ENCODE measurements at places on chromosomes 4 and X. TPM values are rescaled to one million over a fixed set of nuclear protein-coding genes. Genes with fewer than 3 reads are reported as not detected.

- peak; percentile 1 for DNase-seq
- H3K27ac ChIP-seq, result peak overlapping the region; percentile 97
- peak overlapping the region; percentile 63 for H3K4me3 ChIP-seq
- H3K27me3 ChIP-seq, result no peaks in the 10 kb centered on the region
Observed at GRCh38 chrX:100829730-100830129, 9.5 kb downstream of the CSTF2 start.

- no peak overlapping the region for H3K27ac ChIP-seq
- no peak for DNase-seq
- H3K27me3 ChIP-seq, result no peaks in the 10 kb centered on the region
- no peaks in the 10 kb centered on the region for H3K4me1 ChIP-seq
Observed at GRCh38 chr4:105344141-105344540, 129.7 kb downstream of the PPA2 start.

F8A3 gene
- total RNA-seq, result 8.8 TPM

GRCh38 chrX:13666836-13667235 is 13.9 kb downstream of the TCEANC start:
- peaks cover 2% of the 10 kb centered on the region for H3K36me3 ChIP-seq
- H3K27me3 ChIP-seq, result no peaks in the 10 kb centered on the region
- H3K4me3 ChIP-seq, result no peak overlapping the region
- DNase-seq, result no peak
- H3K27ac ChIP-seq, result no peak overlapping the region

GRCh38 chr4:186032259-186032658 is 36.7 kb upstream of the TLR3 start:
- no peak for DNase-seq
- H3K4me1 ChIP-seq, result no peaks in the 10 kb centered on the region
- H3K27ac ChIP-seq, result no peak overlapping the region
- H3K27me3 ChIP-seq, result peaks cover 16% of the 10 kb centered on the region
- H3K36me3 ChIP-seq, result no peaks in the 10 kb centered on the region

DNA sequence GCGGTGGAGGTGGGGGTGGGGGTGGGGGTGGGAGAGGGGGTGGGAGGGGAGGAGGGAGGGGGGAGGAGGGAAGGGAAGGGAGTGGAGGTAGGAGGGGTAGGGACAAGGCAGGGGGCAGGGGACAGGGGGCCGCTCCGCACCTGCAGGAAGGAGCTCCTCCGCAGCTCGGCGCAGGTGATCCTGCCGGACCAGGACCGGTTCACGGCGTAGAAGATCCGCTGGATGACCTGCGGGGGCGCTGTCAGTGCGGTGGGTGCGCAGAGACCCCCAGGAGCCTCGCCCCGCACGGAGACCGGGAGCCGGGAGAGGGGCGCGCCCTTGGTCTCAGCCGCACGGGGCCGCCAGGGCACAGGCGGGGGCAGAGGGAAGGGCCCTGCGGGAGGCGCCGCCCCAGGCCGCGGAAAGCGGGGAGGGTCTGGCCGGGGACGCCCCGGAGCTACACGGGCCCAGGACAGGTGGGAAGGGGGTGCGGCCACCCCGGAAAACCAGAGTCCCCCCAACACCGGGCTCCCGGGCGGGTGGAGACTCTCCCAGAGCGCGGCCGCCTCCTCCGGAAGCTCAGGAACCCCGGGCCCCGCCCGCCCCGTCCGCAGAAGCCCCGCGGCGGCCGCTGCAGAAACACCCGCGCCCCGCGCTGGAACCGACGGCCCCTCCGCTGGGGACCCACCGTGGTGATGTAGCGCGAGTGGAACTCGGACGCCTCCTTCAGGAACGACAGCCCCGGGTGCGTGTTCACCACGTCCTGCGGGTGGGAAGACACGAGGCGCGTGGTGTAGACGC is 27.6 kb upstream of the GTPBP6 start:
- H3K36me3 ChIP-seq, result peaks cover 12% of the 10 kb centered on the region
- no peak overlapping the region for H3K27ac ChIP-seq
- no peaks in the 10 kb centered on the region for H3K27me3 ChIP-seq
- H3K4me1 ChIP-seq, result no peaks in the 10 kb centered on the region

DNA sequence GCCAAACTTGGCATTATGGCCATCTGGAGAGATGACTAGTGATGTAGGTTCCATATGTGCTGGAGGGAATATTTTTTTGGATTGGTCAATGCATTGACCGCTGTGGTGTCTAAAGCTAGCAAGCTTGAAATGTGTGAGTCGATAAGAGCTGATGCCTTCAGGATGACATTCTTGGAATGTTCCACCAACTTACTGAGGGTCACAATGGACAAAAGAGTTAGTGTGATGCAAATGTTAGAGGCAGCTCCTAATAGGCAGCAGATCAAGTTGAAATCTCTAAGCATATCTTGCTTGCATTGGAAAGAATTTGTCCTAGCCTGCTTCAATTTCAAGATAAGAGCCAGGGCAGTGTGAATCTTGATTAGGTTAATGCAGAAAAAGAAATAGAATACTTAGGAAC is 210.4 kb upstream of the AFF2 start:
- H3K36me3 ChIP-seq, result no peaks in the 10 kb centered on the region
- H3K27ac ChIP-seq, result no peak overlapping the region
- no peaks in the 10 kb centered on the region for H3K27me3 ChIP-seq
- DNase-seq, result no peak
- H3K4me3 ChIP-seq, result no peak overlapping the region
- peaks cover 8% of the 10 kb centered on the region for H3K4me1 ChIP-seq

- peak overlapping the region; percentile 66 for H3K4me3 ChIP-seq
- DNase-seq, result peak; percentile 15
- H3K27ac ChIP-seq, result peak overlapping the region; percentile 73
Observed at GRCh38 chrX:53287493-53288138, 6.2 kb upstream of the IQSEC2 start.

DNA sequence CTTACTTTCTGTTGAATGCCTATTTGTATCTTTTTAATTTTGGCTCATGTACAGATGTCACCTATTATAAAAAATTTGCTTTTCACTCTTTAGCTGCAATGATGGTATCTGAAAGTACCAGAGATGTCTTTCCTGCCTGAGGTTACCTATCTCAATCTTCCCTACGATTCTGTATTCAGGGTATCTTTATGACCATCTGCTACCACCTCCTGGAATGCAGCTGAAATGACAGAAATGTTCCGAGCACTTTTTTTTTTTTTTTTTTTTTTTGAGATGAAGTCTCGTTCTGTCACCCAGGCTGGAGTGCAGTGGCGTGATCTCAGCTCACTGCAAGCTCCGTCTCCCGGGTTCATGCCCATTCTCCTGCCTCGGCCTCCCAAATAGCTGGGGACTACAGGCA is 136.4 kb downstream of the REPS2 start:
- H3K27me3 ChIP-seq, result no peaks in the 10 kb centered on the region
- no peak overlapping the region for H3K27ac ChIP-seq
- no peaks in the 10 kb centered on the region for H3K4me1 ChIP-seq
- no peak overlapping the region for H3K4me3 ChIP-seq
- DNase-seq, result no peak
- H3K36me3 ChIP-seq, result no peaks in the 10 kb centered on the region

ADRA2C gene
- total RNA-seq, result not detected

GRCh38 chr4:99024481-99025275 is 29.2 kb downstream of the METAP1 start:
- H3K4me1 ChIP-seq, result peaks cover 55% of the 10 kb centered on the region
- no peak overlapping the region for H3K4me3 ChIP-seq
- H3K36me3 ChIP-seq, result peaks cover 36% of the 10 kb centered on the region

DNA sequence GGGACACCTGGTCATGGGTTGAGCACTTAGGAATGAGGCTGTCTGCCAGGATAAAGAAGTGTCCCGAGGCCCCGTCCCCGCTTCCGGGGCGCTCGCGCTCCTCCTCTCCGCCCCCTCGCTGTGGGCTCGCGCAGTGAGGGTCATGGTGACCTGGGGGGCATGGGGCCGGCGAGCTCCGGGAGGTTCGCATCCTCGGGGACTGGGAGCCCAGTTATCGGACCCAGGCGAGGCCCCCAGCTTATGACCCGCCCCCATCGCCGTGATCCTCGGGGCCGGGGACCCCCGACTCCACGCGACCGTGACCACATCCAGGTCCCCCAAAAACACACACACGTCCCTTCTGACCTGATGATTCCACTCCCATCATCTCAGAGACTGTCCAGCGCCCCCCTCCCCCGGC is 35.3 kb upstream of the SRPX start:
- H3K27ac ChIP-seq, result no peak overlapping the region
- H3K4me3 ChIP-seq, result no peak overlapping the region
- no peaks in the 10 kb centered on the region for H3K27me3 ChIP-seq
- H3K36me3 ChIP-seq, result no peaks in the 10 kb centered on the region
- no peaks in the 10 kb centered on the region for H3K4me1 ChIP-seq

- DNase-seq, result no peak
- H3K4me3 ChIP-seq, result no peak overlapping the region
- peaks cover 7% of the 10 kb centered on the region for H3K36me3 ChIP-seq
- H3K4me1 ChIP-seq, result no peaks in the 10 kb centered on the region
- H3K27me3 ChIP-seq, result no peaks in the 10 kb centered on the region
Observed at GRCh38 chr4:26701786-26702227, 117.9 kb downstream of the TBC1D19 start.

GRCh38 chr4:152529880-152530279 is 6.0 kb downstream of the FBXW7 start:
- no peak overlapping the region for H3K27ac ChIP-seq
- H3K4me1 ChIP-seq, result peaks cover 51% of the 10 kb centered on the region
- H3K27me3 ChIP-seq, result no peaks in the 10 kb centered on the region
- peaks cover 25% of the 10 kb centered on the region for H3K36me3 ChIP-seq

DNA sequence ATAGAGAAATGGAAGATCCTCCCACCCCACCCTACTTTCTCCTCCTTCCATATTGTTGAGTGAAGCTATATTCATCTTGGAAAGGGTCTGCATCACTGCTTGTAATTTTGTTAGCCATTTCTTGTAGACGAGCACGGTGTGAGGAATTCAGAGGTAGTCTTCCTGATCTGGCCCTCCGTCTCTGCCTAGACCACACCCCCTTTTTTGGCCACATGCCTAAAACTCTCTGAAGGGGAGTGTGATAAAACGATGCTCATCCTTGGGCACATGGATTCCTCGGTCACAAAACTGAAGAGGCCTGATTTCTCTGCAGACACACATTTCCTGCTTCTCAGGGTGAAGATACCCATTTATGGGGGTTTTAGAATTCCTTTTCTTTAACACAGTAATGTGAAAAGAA is 182.8 kb downstream of the LARP7 start:
- H3K36me3 ChIP-seq, result no peaks in the 10 kb centered on the region
- no peak for DNase-seq
- no peak overlapping the region for H3K27ac ChIP-seq
- H3K27me3 ChIP-seq, result peaks cover 39% of the 10 kb centered on the region
- no peak overlapping the region for H3K4me3 ChIP-seq

All from activated naive CD8-positive, alpha-beta T cell treated with anti-CD3 and anti-CD28 coated beads for 36 hours (primary cell).